Mammary epithelial cell (primary cell): ENCODE measurements at places on chromosomes 12 and 14.

GRCh38 chr12:42766026-42766425, 176.5 kb upstream of the PRICKLE1 start:
- no peak for DNase-seq

DNA sequence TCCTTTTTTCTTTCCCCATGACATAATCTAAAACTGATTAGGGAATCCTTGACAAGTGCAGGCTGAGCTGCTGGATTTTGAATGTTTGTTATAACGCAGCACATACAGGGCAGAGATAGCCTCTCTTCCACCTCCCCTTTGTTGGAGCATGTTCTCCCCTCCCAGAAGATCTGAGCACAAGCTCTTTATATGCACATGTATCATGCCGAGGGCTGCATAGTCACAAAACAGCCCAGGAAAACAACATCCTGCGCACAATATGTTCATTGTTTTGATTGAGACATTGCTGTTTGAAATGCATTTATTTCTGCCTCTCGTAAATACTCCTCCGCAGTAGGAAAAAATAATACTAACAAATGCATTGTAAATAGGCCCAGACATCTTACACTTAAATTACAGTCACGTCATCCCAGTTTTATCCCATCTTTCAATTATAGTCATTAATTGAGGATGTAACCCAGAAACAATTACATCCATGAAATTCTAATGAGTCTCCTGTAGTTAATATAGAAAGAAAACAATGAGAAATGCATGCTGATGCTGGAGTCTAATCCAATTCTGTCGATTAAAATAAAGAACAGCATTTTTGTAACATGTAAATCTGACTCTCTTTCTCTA, 401.8 kb downstream of the BTG1 start:
- DNase-seq: no peak

- no peak for DNase-seq
These were observed 12.7 kb upstream of the HDAC7 start for GRCh38 chr12:47832263-47832933.

DNA sequence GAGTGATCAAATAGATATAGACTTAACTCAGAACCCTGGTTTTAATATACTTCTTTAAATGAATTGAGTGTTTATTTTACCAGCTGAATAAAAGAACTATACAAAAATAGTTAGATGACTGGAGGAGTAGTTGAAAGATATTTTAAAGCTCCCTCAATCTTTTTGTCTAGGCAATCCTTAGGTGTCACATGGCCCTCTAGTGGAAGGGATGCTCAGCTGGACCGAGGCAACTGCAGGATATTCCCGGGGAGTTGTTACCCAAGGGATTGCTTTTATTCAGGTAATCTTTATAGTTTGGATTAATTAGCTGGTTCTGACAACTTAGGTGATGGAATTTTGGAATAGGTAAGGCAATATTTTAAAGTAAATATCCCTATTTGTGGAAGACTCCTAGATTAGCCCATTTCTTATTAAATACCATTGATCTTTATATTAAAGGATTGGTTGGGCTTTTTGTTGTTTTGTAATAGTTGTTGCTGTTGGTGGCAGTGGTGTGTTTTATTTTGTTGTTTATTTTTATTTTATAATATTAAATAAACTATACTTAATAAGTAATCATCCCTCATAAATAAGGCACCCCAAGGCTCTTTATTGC, 57.1 kb downstream of the ZDHHC17 start:
- DNase-seq: peak; percentile 29

DNA sequence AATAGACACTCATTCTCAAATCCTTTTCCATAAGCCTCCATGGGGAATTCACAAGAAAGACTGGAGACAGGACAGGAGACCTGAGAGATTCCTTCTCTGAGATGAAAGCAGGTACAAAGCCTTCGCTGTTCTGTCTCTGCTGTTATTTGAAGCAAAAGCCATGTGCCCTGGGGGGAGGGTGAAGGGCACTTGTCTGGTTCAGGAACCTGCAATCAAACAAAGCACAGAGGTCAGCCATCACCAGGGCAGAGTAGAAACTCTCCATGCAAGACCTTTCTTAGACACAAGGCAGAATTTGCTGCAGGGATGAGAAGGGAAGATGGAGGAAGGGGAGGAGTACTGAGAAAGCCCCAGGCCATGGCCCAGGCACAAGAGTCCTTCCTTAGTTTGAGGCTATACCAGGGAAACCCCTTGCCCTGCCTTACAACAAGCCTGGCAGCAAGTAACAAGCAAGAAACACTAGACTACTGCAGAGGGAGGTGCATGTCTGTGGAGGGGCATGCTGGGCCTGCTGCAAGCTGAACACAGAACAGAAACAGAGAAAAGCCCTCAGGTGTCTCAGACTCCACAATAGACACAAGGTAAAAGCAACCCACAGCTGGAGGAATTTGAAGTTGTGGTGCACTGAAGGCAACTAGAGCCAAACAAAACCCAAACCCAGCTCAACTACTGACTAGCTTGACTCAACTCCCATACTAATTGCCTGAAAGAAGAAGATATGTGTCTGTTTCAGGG, 7.8 kb upstream of the ART4 start:
- DNase-seq: no peak

- DNase-seq: peak; percentile 96
These were observed 32.1 kb upstream of the GSG1 start for GRCh38 chr12:13135371-13136178.

DNA sequence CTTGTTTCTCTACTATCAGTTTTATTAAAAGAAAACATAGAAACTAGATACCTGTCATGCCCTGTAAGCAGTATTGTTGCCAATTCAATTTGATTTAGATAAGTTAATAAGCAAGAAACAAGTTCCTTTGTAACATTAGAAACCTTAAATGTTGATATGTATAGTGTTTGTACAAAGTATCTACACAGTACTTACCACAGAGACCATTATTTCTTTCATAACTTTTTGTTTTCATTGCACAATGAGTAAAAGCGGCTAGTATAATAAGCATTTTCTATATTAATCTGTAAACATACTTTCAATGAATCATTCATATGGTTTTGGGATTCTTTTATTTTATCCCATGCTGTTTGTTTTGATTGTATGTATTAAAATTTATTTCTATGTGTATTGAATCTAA, 305.1 kb downstream of the TTC6 start:
- no peak for DNase-seq

- DNase-seq: no peak
These were observed 1.3 kb upstream of the PLEKHG7 start for GRCh38 chr12:92701441-92701840.

DNA sequence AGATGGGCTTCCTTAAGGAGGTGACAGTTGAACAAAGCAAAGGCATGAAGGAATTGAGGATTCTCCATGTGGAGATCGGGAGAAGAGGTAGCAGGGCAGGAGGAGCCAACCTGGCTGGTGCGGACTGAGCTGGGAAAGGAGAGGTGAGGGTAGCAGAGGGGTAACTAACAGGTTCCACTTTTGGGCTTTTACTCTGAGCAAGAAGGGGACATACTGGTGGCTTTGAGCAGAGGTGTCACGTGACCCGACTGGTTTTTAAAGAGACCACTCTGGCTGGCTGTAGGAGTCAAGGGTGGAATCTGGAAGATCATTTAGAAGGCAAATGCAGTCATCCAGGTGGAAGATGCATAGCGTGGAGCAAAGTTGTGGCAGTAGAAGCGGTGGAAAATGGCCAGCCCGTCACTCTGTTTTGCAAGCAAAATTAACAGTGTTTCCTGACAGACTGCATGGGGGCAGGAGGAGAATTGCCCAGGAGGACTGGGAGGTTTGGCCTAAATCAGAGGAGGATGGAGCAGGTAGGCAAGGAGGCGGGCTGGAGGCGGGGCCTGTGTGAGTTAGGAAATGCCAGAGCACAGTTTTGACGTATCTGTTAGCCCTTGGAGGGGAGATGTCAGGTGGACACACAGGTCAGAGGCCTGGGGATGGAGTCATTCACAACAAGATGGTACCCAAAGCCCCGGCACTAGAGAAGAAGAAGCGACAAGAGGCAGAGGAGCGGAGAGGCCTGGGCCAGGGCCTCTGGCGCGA, 156.3 kb upstream of the FKBP4 start:
- DNase-seq: no peak

- DNase-seq: no peak
These were observed 5.7 kb downstream of the NTF3 start for GRCh38 chr12:5437589-5437988.

GRCh38 chr12:89567691-89568239, 41.9 kb upstream of the POC1B start:
- peak; percentile 68 for DNase-seq

DNA sequence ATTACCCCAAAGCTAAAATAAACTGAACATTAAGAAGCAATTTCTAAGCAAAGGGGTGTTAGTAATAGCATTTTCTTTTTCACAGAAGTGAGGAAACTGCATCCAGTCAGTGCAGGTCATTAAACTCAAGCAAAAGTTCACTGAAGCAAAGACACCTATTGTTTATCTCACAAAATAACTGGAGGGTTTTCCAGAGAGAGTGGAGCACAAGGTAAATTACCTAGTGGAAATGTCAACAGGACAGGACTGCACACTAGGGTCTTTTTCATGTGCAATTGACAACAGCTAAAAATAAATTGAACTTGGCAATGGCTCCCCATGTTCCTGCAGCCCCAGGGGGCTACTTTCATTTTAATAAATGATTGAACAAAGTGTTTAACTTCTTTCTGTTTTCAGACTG, 742.0 kb downstream of the GALC start:
- DNase-seq: no peak

DNA sequence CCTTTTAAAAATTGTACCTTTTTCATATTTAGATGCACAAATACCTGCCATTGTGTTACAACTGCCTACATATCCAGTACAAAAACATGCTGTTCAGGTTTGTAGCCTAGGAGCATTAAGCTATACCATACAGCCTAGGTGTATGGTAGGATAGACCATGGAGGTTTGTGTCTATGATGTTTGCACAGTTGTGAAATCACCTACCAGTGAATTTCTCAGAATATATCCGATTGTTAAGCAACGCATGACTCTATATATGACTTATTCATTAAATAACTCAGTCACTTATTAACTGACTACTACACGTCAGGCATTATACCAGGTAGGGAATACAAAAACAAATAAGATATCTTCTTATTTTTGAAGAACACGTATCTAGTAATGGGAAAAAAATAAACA, 26.2 kb upstream of the ETNK1 start:
- DNase-seq: no peak

GRCh38 chr12:71138011-71138410, 19.8 kb downstream of the TSPAN8 start:
- no peak for DNase-seq

GRCh38 chr14:32542507-32542906, 213.4 kb downstream of the AKAP6 start:
- no peak for DNase-seq

- no peak for DNase-seq
These were observed 7.5 kb upstream of the MANSC4 start for GRCh38 chr12:27787559-27787958.

- DNase-seq: no peak
These were observed 2.7 kb downstream of the OTX2 start for GRCh38 chr14:56807386-56808109.
